ENCODE measurements at places on chromosomes 11 and 22.

DNA sequence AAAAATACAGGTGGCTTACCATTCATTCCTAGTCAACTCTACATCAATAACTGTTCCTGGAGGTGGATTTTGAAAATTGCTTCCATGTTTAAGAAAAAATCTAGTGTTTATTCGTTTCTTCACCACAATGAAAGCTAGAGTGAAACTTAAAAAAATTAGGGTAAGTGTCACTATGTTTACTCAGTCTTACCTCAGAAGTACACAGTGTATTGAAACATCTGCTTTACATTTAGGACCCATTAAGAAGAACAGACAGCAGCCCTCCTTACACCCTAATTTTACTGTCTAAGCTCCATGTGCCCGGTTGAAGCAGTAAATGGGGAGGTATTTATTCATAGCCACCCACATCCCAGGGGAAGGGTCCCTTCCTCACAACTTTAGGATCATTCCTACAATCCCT lies 51.4 kb downstream of the PIWIL3 start:
- no peak for DNase-seq

- no peak for DNase-seq
Observed at GRCh38 chr11:75994616-75995015, 179.6 kb downstream of the UVRAG start.

DNA sequence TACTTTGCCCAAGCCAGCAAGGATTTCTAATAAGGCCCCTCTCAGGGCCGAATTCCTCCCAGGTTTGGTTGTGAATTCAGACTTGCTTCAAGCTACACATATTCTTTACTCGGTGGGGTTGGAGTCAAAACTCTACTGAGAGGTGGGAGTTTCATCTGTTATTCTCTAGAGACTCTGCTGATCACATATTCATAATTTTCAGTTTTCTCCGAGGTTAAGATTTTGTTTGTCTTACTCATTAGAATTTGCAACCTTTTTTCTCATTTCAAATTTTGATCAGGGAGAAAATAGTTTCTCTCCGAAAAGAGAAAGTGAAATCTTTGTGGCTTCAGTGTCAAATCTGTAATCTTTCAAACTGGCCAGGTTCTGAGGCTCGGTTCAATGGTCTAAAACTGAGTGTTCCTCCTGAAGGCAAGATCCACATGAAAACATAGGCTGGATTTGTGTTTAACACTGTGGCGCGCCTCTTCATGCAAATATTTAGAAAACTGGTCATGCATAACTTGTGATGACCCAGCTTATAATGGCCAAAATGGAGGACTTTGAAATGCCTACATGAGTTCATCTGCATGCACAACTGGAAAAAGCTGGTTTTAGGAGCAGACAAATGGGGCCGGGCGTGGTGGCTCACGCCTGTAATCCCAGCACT lies 21.5 kb upstream of the GSTP1 start:
- peak; percentile 21 for DNase-seq

- DNase-seq: no peak
Observed at GRCh38 chr11:75161506-75162095, 10.7 kb downstream of the SLCO2B1 start.

DNA sequence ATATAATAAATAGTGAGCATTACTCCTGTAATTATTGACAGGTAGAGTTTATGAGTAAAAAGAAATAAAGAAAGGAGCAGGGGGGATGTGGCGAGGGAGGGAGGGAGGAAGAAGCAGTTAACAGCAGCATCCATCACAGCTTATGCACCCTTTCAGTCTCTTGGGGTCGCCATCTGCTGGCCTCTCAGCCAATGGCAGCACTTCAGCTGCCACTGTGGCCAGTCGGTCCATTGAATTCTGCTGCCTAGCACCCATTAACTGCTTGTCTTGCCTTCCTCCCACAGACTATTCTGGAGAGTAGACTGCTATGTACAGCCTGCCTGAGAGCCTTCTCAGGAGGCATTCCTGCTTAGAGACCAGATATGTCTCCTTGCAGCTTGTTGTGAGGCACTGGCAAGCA lies 388.3 kb downstream of the TENM4 start:
- DNase-seq: peak; percentile 23

DNA sequence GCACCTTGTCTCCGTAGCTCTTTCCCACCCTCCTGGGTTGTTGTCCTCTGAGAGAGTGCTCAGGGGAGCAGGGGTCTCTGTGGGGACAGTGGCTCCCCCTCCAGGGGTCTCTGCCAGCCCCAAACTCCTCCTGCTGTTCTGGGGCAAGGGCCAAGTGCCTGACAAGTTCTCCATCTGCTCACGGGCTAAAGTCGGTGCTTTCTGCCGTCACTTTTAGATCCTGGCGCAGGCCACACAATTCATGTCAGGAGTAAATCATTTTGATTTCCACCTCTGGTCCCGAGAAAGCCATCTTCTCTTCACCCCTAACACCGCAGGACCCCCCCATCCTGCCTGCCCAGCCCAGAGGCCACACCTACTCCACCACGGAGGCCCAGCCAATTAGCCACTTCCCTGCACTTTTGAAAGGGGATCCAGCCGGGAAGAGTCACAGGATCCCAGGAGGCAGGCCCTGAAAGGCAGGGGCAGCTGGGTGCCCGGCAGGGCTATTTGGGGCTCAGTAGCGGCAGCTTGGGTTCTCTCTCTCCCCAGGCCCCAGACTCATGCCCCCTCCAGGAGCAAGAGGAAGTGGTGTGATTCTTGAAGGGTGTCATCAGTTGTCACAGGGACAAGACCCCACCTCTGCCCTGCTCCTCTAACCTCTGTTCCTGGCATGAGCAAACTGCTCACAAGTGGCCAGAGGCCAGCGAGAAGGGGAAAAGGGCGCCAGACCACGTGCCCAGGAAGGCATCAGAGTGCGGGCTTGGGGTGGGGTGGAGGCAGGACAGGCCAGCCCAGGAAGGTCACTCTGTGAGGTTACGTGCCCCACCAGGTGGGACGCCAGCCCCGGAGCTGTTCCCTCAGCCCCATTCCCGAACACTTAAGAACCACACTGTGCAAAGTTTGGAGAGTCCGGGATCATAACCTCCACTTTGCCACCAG lies 1.3 kb downstream of the MACROD1 start:
- peak; percentile 33 for DNase-seq

GRCh38 chr11:24963852-24964251 lies 467.0 kb downstream of the LUZP2 start:
- no peak for DNase-seq

DNA sequence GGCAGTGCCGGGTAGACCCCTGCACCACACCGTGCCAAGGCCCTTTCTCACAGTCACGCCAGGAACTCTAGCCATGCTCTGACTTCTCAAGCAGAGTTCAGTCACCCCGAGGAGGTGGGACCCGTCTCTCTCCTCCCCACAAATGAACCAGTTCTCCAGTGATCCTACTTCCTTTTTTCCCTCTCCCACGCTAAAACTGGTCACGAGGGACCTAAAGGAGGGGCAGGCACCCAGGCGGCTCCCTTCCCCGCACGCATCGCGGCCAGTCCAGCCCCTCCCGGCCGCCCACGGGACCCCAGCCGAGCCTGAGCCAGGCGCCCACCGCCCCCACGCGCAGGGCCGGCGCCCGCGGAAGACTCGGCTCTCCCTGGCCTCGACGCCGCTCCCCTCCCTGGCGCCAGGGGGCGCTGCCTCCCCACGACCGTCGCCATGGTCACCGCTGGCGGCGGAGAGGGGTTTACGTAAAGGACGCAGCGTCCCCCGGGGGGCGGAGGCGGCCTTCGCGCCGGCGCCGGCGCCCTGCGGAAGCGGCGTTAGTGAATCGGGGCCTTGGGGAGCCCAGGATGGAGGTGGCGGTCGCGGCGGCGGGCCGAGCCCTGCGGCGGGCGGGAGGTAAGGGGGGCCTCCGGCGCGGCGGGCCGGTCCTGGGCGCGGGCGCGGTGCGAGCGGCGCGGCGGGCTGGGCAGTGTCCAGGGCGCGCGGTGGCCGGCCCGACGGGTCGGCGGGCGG lies at the start of gene DAGLA:
Gene DAGLA, plus strand, starts transcription at position 499 of the 729 bp plus-strand sequence. CDS start 39,765 bp downstream, outside the sequence.
- DNase-seq: peak; percentile 64

DNA sequence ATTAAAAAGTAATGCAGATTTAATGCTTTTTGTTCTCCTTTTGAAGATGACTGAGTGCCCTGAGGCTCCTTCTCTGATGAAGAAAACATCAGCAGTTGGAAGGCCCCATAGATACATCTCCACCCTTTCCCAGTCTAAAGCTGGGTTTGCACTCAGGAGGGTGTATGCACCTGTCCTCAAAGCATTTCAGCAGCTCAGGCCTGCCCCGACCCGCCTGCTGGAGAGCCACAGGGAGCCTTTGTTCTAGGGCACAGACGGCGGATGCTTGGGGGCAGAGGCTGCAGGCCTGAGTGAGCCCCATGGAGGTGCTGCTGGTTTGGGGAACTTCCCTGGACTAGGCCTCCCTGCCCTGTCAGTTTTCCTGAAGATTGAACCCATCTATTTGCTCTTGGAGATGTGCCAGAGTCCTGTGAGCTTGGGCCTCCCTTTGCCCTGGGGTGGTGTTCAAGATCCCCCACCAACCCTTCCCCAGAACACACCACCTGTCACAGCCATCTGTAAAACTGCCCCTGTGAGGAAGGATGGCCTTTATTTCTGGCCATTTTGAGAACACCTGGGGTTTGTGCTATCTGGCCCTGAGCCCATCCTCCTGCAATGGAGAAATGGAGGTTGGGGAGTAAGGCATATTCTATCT lies 160.0 kb downstream of the NAV2 start:
- DNase-seq: no peak

- peak; percentile 34 for DNase-seq
Observed at GRCh38 chr11:64234647-64235379, 429 bp downstream of the VEGFB start.

DNA sequence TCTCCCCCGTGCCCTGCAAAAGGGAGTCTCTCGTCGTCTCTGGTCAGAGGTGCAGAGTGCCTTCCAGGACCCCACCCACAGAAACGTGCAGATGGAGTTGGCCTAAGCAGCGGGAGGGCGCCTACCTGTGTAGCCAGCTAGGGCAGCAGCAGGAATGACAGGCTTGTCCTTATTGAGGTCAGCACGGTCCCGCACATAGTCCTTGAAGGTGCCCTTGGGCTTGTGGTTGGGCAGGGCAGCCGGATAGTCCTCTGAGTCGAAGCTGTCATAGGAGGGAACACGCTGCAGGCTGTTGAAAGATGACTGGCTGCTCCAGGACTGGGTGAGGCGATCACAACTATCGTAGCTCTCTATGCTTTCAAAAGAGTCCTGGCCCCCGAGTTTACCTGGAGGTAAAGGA lies 107.3 kb downstream of the ETS1 start:
- no peak for DNase-seq
